ENCODE measurements at places on chromosomes 16 and 17.

GRCh38 chr16:49431040-49431439 is 57.4 kb downstream of the C16orf78 start:
- DNase-seq = no peak

- DNase-seq = no peak
These were observed 197.1 kb downstream of the ABCC12 start for GRCh38 chr16:47958726-47959125.

DNA sequence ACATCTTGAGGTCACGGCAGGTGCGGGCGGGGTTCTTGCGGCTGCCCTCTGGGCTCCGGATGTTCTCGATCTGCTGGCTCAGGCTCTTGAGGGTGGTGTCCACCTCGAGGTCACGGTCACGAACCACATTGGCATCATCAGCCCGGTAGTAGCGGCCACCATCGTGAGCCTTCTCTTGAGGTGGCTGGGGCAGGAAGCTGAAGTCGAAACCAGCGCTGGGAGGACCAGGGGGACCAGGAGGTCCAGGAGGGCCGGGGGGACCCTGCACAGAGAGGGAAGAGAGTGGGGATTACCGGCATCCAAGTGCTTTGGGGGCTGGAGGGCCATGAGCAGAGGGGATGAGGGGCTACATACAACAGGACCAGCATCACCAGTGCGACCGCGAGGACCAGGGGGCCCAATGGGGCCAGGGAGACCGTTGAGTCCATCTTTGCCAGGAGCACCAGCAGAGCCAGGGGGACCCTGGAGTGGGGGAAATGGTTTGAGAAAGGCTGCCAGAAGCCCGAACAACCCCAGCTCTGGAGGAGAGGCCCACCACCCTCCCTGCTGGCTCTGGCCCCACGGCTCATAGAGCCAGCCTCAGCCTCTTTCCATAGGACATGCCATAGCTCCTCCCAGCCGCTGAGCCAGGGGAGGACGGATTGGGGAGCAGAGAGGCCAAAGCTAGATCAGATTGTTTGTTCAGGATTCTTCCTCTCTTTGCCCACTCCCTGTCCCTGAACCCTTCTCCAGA is 14.6 kb downstream of the COL1A1 start:
- DNase-seq = no peak

DNA sequence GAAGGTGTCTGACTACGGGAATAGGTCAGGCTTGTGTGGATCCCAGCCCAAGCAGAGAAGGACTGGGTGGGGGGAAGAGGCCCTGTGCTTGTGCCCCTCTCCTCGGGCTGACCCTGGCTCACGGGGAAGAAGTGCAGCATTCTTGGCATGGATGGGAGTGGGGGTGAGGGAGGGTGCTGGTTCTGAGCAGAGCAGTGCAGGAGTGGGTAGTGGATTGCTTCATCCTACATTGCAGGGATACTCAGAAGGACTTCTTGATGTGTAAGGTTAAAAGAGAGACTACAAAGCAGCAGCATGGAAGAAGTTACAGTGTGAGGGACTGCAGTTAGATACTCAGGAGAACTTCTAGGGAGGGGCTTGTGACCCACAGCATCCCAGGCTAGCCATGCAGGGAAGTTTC is 2.1 kb downstream of the ARHGAP23 start:
- no peak for DNase-seq

GRCh38 chr17:1197379-1197778 is 17.6 kb upstream of the ABR start:
- DNase-seq = no peak

DNA sequence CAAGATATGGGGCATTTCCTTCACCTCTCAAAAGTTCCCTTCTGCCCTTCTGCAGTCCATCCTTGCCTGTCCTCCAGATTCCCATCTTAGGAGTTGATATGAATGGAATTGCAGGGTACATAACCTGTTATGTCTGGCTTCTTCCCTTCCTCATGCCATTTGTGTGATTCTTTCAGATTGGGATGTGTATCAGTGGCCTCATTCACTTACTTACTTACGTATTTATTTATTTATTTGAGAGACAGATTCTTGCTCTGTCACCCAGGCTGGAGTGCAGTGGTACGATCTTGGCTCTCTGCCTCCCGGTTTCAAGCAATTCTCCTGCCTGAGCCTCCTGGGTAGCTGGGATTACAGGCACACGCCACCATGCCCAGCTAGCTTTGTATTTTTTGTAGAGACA is 6.2 kb upstream of the TMEM94 start:
- DNase-seq = no peak

GRCh38 chr17:45790296-45790922 is 6.3 kb downstream of the CRHR1 start:
- DNase-seq = no peak

Data from cortex of kidney (tissue), 1 donor.